ENCODE measurements at places on chromosomes 5 and 9.

DNA sequence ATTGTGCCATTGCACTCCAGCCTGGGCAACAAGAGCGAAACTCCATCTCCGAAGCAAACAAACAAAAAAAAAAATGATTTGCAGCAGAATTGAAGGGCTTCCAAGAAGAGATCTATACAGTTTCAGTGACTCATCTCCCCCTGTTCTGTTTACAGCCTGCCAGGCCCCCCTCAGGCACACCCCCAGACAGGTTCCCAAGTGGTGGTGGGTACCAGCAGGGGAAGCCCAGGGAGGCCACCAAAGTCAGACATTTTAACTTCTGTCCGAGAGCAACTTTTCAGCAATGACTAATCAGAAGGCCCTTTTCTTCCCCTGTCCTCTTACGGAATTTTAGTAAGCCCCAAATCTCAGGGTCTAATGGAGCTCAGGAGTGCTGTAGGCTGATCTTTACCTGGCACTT, 98.7 kb downstream of the PAX5 start:
- DNase-seq, result no peak

DNA sequence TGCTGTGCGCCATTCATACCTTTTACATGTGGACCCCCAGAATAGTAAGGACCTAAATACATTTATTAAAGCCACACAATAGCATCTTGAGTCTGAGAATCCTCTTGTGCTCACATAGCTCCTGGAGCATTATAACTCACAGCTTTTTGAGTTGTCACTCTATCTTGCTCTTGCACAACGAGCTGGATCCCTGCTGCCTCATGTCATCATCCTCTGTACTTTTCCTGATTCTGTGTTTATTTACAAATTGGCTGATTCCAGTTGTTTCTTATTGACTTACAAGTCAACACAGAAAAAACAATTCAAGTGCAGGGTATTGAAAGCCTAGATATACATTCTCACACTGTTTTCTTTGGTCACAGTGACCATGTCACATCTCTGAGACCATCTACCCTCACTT, 112.9 kb downstream of the SLC1A3 start:
- no peak for DNase-seq

- peak; percentile 55 for DNase-seq
Observed at GRCh38 chr5:9059920-9060691, 485.8 kb downstream of the SEMA5A start.

- no peak for DNase-seq
Observed at GRCh38 chr9:116959809-116960208, 272.7 kb downstream of the TRIM32 start.

- DNase-seq, result no peak
Observed at GRCh38 chr9:19231126-19231903, 822 bp downstream of the DENND4C start.

GRCh38 chr5:135718651-135719050, 115.8 kb upstream of the SLC25A48 start:
- no peak for DNase-seq

GRCh38 chr5:95986001-95986400, 24.4 kb upstream of the ELL2 start:
- no peak for DNase-seq

- DNase-seq, result no peak
Observed at GRCh38 chr5:36573438-36573837, 33.0 kb upstream of the SLC1A3 start.

DNA sequence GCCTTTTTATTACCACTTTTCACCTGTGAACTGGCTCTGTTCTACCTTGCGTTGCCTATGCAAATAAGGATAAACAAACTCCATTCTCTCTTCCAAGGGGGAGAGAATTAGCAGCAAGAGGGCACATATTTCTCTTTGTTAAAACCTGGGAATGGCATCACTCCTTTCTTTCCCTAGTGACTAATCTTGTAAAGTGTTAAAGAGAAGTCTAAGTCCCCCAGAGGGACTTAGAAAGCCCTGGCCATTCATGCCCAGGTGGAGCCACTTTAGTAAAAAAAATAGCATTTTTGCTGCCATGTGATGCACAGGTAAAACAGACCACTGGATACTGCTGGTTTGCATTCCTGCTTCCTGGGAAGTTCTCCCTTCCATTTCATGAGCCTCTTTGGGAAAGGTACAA, 148.4 kb downstream of the MAN2A1 start:
- no peak for DNase-seq

- DNase-seq, result no peak
Observed at GRCh38 chr9:87834357-87834756, 48.3 kb upstream of the SPATA31E1 start.

DNA sequence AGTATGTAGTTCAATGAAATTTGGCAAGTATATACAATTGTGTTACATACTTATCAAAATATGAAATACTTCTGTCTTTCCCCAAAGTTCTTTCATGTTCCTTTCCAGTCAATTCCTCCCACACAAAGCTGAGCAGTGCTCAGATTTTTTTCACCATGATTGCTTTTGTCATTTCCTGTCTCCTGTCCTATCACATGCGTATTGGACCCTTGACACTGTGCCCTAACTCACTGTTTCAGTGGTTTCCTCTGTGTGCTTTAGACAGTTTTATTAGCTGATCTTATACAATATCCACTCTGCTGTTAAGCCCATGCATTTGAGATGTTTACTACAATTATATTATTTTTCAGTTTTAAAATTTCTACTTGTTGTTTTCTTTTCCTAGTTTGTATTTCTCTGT, 463.6 kb upstream of the MEF2C start:
- DNase-seq, result no peak

GRCh38 chr5:3542158-3542557, 53.5 kb upstream of the IRX1 start:
- DNase-seq, result no peak

DNA sequence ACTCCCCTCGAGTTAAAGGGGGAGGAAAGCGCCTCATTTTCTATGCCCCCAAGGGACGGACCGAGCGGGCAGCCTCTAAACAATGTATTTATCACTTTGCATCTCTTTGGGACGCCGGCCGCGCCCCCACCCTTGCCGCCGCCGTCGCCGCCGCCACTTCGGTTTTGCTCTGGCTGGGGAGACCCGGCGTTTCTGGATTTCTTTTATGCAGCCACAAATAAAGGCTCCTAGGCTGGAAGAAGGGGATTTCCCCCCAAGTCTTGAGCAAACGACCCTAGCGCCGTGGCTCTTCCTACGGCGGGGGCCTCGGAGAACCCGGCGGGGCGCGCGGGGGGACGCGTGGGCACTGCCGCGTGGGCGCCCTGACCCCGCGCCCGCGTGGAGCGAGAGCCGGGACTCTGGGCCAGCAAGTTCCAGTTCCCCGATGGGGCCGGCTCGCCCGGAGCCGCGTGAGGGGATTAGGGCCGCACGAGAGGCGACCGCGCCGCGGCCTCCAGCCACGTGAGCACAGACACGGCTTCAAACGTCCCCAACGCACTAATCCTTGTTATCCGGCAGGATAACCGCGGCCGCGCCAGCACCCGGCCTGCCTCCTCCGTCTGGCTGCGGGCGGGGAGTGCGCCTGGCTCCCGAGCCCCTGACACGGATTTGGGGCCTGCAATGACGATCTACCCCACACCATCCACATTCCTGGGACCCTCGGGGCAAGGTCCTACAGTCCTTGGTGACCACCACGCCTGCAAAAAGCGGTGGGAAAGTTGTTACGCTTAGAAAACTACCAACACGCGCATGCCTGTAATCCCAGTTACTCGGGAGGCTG, 7.9 kb upstream of the NEUROG1 start:
- no peak for DNase-seq

GRCh38 chr5:3394891-3395599, 200.6 kb upstream of the IRX1 start:
- DNase-seq, result no peak

- DNase-seq, result no peak
Observed at GRCh38 chr5:151254556-151254955, 1.6 kb downstream of the GM2A start.

GRCh38 chr9:121439711-121440664, 59.7 kb downstream of the GGTA1 start:
- no peak for DNase-seq

DNA sequence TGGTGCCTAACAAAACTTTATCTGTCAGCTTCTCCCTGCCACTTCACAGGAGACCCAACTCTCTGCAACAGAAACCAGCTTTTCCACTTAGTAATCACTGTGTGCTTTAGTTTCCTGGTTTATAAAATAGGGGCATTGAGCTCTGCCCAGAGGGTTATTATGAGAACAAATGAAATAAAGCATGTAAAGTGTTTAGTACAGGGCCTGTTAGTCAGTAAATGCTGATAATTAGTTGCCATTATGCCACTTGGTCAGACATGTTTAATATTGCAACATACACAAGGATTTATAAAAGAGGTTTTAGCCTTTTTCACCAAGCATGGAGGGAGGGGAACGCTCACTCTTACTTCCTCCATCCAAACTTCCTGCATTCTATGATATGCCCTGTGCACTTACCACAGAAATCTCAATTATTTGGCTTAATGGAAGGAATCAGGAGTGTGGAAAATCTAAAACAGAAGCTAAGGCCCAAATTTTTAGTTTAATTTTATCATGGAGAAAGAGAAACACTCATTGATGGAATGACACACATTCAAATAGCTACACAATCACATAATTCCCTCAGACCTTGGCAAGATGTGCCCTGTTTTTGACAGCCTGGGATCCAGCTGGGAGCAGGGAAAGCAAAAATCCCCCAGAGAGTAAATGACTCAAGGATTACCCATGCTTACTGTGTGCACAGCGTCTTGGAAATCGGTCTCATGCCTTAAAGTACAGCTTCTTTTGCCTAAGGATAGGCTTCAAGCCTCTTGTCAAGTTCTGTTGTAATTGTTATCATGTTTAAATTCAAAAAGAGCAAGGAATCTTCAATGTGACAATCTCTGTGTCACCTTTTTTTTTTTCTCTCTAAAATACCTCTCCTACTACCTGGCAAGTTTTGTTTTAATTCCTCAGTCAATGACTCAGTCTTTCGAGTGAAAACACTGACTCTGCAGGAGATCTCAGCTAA, 34.0 kb downstream of the ZNF474 start:
- peak; percentile 68 for DNase-seq

GRCh38 chr9:16871336-16872151, 1.1 kb upstream of the BNC2 start:
- DNase-seq, result peak; percentile 18

DNA sequence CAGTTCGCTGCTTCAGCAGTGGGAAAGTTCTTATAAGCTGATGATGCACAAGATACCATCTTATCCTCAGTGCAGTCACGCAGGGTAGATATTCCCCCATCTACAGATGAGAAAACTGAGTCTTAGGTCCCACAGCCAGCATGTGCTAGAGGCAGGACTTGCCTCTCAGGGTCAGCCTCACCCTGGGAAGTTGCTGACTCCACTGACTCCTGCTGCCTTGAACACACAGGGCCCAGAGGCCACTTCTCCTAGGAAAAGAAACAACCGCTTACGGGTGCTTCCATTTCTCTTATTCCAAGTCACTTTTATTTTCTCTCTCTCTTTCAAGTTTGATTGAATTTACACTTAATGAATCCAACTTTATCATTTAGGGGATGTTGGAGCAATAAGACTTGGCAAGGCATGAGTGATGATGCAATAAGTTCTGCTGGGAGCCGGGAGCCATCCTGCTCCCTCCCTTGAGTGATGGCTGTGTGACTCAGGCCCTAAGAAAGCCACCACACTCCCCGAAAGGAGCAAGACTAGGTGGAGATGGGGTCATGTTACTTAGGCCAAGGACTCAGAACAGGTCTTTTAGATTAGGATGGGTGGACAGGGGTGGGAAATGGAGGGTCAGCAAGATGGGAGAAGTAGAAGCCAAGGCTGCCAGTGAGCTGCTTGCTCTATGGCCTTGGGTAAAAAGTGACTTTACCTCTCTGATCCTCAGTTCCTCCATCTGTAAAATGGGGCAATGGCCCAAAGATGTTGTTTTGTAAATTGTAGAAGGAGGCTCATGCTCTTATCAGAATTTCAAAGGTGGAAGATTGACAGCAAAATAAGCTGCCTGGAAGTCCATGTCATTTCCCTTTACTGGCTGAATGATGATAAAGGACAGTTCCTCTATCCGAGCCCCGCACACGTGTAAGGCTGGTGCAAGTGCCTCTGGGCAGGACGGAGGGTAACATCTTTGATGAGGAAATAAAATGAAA, 67.4 kb upstream of the ZNF618 start:
- peak; percentile 13 for DNase-seq

GRCh38 chr5:74355041-74355824, 285.3 kb downstream of the ENC1 start:
- no peak for DNase-seq

- no peak for DNase-seq
Observed at GRCh38 chr5:72537166-72537565, 30.0 kb upstream of the ZNF366 start.

DNA sequence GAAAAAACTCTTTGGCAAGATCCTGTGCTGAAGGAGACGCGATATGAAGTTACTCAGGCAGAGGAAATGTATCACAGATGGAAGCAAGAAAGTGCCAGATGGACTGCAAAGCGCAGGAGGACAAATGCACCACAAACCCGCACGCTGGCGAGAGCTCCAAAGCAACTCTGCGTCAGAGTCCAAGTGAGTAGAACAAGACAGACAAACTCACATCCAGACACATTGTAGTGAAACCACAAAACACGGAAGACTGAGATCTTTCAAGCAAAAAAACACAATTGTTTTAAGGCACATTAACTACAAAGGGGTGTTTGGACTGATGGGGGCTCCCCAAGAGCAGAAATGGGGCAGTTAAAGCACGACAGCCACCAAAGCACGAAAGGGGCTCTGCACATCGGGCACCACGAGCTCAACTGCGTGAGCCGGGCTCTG, 39.2 kb upstream of the NKD2 start:
- DNase-seq, result no peak

GRCh38 chr9:130680836-130681768, 12.5 kb upstream of the EXOSC2 start:
- DNase-seq, result peak; percentile 74

- DNase-seq, result no peak
Observed at GRCh38 chr5:177476531-177477233, 3.2 kb upstream of the DBN1 start.

GRCh38 chr9:110157823-110158664, 49.9 kb downstream of the C9orf152 start:
- no peak for DNase-seq

GRCh38 chr5:151684690-151685361, 1.9 kb downstream of the SPARC start:
- peak; percentile 82 for DNase-seq

DNA sequence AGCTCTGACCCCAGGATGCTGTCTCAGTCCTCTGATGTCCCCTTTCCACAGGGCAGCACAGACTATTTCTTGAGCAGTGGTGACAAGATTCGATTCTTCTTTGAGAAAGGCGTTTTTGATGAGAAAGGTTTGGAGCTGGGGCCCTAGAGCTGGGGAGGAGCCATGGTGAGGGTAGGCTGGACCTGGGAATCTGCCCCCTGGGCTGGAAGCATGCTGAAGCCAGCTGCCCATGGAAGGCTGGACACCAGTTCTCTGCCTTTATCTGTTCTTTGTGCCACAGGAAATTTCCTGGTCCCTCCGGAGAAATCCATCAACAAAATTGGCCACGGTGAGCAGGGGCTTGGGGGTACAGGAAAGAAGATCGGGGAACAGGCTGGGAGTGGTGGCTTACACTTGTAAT, 12.9 kb downstream of the PHYHD1 start:
- no peak for DNase-seq

GRCh38 chr5:7363067-7363677, 32.8 kb upstream of the ADCY2 start:
- DNase-seq, result no peak

- no peak for DNase-seq
Observed at GRCh38 chr9:29319736-29320513, 1746.6 kb upstream of the C9orf72 start.

Measured in T1000 (cell line).